AG09319 (cell line): ENCODE measurements at places on chromosomes 5 and 9.

- DNase-seq, result no peak
These were observed 64.8 kb downstream of the NUDT12 start for GRCh38 chr5:103497781-103498180.

DNA sequence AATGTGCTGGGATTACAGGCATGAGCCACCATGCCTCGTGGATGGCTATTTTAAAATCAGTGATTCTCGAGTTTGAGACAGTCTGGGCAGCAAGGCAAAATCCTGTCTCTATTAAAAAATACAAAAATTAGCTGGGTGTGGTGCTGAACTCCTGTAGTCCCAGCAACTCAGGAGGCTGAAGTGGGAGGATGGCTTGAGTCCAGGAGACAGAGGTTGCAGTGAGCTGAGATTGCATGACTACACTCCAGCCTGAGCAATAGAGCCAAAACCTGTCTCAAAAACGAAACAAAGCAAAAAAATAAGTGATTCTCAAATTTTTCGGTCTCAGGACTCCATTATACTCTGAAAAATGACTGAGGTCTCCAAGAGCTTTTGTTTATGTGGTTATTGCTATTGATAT lies 47.9 kb upstream of the HSPA9 start:
- no peak for DNase-seq

DNA sequence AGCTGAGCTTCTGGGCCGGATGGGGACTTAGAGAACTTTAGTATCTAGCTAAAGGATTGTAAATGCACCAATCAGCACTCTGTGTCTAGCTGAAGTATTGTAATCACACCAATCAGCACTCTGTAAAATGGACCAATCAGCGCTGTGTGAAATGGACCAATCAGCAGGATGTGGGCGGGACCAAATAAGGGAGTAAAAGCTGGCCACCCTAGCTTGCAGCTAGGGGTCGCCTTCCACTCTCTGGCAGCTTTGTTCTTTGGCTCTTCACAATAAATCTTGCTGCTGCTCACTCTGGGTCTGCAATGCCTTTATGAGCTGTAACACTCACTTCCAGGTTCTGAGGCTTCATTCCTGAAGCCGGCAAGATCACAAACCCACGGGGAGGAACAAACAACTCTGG lies 354.0 kb downstream of the PRR16 start:
- no peak for DNase-seq

- DNase-seq, result no peak
These were observed 41.6 kb upstream of the EXOC3 start for GRCh38 chr5:401146-402034.

GRCh38 chr9:95808011-95808410 lies 67.5 kb upstream of the ERCC6L2 start:
- no peak for DNase-seq

GRCh38 chr5:108703313-108703712 lies 44.4 kb upstream of the FER start:
- DNase-seq, result no peak

DNA sequence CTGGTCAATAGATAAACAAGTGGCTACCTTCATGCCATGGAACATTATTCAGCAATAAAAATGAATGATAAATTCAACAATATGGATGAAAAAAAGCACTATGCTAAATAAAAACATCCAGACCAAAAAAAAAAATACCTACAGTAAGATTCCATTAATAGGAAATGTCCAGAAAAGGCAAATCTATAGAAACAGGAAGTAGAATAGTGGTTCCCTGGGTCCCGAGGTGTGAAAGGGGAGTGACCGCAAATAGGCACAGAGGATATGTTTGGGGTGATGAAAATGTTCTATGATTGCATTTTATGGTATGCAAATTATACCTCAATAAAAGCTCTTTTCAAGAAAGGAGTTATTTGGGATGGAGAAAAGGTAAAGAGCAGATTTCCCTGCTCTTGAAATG lies 3.6 kb upstream of the GPR151 start:
- DNase-seq, result no peak

GRCh38 chr5:65760504-65761275 lies 38.7 kb downstream of the NLN start:
- no peak for DNase-seq

GRCh38 chr9:81083854-81084512 lies 605.4 kb downstream of the TLE1 start:
- DNase-seq, result peak; percentile 11

GRCh38 chr5:134576386-134577021 lies 51.0 kb downstream of the JADE2 start:
- DNase-seq, result no peak

DNA sequence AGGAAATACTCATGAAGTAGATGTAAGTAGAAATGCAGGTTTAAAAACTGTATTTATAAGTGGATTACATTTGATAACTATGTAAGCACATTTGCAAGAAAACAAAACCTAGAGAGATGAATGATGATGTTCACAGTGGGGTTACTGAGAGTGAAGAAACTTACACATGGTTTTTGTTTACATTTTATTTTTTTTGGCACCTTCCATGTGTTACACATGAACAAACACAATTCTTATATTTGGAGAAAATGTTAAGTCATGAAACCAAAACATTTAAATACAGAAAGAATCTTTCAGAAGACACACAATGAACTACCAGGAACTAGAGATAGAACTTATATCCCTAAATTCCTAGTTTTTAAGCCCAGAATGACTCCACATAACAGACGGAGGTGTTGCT lies 51.5 kb upstream of the SPATA31E1 start:
- no peak for DNase-seq

DNA sequence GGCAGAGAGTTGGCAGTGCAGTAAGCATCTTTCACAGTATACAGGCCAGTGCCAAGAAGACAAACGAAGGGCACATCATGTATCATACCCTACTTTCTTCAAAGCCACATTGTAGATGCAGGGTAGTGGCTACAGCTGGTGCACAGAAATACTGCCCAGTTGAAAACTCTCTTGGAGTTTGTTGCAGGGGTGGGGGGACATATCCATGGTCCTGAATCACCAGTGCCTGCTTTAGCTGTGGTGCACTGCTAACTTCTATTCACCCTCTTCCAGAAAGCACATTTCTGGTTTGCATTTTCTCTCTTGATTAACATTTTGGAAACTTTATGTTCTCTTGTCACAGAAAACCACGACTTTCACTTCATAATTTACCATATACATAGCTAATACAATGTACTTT lies 196.6 kb downstream of the PAPPA start:
- no peak for DNase-seq

DNA sequence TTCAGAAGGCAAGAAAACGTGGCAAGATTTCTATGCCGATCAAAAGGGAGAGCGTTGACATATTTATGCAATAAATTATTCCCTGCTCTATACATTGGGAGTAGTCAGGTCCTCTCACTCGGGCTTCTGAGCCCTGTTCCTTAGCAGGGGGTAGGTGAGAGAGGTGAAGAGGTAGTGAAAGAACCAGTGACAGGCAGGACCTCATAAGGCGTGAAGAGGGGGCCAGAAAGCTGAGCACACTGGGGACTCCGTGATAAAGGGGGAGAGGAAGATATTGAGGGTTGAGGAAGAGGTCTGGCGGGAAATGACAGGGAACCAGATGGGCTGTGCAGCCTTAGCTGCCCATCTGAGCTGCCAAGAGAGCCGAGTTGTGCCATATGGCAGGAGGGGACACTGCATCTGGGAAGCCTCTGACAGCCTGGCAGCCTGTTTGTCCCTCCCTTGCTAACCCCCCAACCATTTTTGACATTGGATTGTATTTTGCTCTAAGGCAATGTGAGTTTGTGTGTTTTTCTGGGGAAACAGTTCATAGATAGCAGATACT lies 782 bp upstream of the CDC20B start:
- no peak for DNase-seq

- DNase-seq, result no peak
These were observed 123.7 kb downstream of the EBF1 start for GRCh38 chr5:158976035-158976434.

DNA sequence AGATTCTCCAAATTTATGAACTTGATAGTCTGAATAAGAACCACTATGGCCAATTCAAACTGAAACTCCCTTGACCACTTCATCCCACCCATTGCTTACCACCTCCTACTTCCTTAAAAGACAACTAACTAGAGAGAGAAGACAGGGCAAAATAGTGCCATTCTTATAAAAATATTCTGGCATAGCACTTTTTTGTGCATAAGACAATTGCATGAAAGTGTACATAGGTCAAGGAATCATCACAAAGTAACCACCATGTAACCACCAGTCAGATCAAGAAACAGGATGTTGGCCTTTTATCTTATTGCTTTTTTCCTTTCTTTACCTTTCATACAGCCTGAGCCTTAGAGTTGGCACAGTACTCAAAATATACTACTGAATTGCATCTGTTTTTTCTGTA lies 8.1 kb upstream of the ARSB start:
- no peak for DNase-seq
